ENCODE measurements at places on chromosomes 4 and X.

- DNase-seq = no peak
Measured at GRCh38 chrX:916230-916599, 285.6 kb downstream of the SHOX start.

DNA sequence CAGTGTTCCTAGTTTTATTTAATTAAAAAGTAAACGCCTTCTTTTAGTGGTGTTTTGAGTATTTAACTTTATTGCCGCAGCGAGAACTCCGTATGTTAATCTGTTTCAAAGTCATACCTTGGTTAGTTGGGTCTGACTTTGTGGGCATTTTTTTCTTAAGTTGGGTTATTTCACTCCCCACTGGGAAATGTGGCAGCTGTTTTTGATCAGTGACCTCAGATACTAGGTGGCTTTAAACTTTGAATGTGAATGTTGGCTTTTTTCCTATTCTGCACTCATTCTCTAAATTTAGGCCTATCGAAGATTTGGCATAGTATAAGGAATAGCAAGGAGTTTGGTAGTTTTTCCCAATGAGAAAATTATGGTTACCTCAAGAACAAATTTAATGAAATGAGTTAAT is 85.9 kb downstream of the FIP1L1 start:
- no peak for DNase-seq

- DNase-seq = no peak
Measured at GRCh38 chrX:136272325-136272724, 21.1 kb upstream of the MAP7D3 start.

DNA sequence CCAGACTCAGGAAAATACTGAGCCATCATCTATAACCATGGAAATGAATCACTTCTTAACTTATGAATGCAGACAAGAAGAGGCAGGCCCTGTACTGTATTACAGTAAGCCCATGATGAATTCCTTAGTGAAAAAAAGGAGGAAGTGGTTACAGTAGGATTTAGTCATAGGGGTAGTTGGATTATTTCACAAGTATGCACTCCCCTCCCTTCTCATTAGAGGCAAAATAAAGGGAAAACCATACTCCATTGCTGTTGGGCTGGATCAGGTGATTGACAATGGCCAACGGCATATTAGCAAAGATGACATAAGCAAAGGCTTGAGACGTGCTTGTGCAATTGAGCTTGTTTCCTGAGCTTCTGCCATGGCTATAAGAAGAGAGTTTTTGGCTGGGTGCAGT is 181.1 kb upstream of the PRPS2 start:
- DNase-seq = no peak

GRCh38 chr4:185242749-185243533 is 33.5 kb downstream of the SNX25 start:
- DNase-seq = no peak

GRCh38 chrX:13015536-13016236 is 28.7 kb downstream of the FAM9C start:
- no peak for DNase-seq

DNA sequence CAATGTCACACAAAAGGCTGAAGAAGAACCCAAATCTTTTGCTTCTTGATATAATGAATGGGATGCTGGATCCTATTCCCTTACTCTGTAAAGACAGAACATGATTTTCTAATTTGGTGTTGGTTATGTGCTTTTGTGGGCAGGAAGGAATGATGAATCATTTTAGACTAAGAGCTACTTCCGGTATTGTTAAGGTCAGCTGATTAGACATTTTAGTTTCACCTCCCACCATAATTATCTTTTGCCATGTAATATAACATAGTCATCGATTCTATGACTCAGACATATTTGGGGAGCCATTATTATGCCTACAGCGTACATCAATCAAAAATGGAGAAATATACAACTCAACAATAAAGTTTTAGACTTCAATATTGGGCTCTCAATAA is 265.3 kb downstream of the ZNF674 start:
- DNase-seq = no peak

DNA sequence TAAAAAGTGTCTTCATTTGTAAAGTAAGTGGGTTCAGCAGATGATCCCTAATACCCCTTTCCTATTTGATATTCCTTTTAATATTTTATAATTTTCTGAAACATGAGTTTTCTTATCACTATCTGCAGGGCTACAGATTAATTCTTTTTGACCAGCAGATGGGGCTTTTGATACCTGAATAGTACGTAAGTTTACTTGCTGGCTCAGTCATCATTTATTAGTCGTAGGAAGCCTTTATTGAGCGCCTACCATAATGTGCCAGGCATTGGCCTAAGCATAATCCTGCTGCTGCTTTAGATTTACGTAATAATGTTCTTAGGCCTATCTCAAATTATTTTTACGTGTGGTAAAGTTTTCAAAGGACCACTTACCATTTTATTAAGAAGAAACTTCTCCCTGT is 33.1 kb downstream of the OSTC start:
- DNase-seq = no peak

DNA sequence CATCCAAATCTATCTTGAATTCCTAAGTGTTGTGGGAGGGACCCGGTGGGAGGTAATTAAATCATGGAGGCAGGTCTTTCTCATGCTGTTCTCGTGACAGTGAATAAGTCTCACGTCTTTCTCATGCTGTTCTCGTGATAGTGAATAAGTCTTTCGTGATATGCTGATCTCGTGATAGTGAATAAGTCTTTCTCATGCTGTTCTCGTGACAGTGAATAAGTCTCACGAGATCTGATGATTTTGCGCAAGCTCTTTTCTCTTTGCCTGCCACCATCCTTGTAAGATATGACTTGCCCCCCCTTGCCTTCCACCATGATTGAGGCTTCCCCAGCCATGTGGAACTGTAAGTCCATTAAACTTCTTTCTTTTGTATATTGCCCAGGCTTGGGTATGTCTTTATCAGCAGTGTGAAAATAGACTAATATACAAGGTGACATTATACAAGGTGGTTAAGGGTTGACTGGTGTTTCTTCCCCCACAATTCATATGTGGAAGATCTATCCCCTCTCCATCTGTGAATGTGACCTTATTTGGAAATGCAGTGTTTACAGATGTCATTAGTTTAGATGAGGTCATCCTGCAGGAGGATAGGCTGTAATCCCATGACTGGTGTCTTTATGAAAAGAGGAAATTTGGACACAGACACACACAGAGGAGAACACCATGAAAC is 27.6 kb downstream of the ARSD start:
- DNase-seq = no peak

- DNase-seq = no peak
Measured at GRCh38 chr4:69765751-69766150, 5.3 kb upstream of the SULT1B1 start.

DNA sequence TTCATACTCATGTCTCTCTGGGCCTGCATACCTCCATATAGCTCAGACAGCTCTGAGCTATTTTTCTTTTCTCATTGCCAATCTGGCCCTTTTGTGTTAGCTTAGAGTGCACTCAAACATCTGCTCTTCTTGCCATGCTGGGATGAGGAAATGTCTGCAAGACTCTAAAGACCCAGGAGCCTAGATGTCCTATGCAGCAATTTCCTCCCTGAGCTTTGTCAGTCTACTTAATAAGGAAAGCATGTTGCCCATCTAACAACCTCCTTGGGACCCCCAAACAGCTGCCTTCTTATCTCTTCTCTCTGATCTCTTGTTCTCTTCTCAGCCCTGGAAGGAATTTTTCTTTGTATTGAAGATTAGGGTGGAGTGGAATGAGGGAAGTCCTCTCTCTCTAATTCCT is 69.2 kb downstream of the UCHL1 start:
- DNase-seq = no peak

- DNase-seq = no peak
Measured at GRCh38 chrX:42943051-42943974, 165.3 kb upstream of the PPP1R2C start.

DNA sequence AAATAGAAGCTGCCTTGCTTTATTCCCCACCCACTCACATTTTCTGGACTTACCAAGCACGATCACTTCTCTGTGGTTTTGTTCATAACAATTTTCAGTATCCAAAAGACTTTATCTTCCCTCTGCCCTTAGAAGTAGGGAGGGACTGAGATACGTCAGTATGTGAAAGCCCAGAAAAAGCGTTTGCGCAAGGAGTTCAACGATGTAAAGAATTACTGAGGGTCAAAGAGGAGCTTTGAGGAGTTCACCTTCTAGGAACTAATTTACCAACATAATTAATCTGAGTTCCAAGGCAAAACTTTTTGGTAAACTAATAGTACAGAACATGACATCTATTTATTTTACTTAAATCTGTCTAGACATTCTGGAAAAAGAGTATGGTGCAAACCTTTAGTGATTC is 84.6 kb downstream of the MBNL3 start:
- no peak for DNase-seq

- DNase-seq = no peak
Measured at GRCh38 chrX:13487731-13488505, 81.5 kb upstream of the EGFL6 start.

DNA sequence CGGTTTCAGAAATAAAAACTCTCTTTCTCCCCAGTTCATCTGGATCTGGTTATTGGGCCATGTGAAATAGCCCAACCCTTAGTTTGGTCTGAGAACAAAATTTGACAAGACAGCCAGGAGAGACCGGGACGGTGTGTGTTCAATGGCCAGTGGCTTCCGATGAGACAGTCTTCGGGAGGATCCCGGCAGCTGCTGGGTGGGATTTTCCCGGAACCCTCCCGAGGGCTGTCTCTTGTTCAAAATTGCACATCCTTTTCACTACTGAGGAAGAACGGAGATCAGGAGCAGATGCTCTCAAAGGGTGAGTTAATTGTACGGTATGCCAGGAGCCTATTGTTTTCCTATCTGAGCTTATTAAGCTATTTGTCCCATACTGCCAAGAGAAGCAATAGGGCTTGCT is 166.5 kb downstream of the PRR32 start:
- no peak for DNase-seq

GRCh38 chr4:146346276-146346675 is 131.9 kb downstream of the REELD1 start:
- no peak for DNase-seq

- DNase-seq = no peak
Measured at GRCh38 chr4:26105815-26106699, 192.0 kb downstream of the SMIM20 start.

DNA sequence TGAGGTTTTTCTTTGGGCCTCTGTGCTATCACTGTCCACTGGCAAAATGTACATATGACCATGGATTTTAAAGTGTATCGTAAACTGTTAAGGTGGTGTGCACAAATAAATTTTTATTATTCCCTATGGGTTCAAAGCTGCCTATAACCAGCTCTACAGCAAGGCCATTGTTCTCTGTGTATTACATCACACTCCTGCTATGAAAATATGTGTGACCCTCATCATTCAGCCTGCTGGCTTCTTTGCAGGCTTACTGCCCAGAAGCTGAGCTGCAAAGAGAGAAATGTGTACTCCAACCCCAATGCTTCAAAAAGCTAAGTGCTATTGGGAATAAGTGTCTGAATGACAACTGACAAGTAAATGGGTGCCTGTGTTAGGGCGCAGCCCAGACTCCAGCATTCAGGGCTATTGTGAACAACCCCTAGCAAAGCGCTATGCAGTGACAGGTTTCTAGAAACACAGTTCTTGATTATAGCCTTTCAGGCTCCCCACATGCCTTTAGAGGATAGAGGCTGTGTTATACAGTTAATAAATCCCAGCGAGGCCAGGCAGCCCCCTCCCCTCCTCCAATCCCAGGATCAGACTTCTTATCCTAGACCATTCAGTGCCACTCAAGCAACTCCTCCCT is 220.4 kb upstream of the RADX start:
- no peak for DNase-seq

- no peak for DNase-seq
Measured at GRCh38 chr4:8594097-8595038, 1.8 kb downstream of the CPZ start.

GRCh38 chr4:66852843-66853242 is 692.5 kb downstream of the CENPC start:
- no peak for DNase-seq

DNA sequence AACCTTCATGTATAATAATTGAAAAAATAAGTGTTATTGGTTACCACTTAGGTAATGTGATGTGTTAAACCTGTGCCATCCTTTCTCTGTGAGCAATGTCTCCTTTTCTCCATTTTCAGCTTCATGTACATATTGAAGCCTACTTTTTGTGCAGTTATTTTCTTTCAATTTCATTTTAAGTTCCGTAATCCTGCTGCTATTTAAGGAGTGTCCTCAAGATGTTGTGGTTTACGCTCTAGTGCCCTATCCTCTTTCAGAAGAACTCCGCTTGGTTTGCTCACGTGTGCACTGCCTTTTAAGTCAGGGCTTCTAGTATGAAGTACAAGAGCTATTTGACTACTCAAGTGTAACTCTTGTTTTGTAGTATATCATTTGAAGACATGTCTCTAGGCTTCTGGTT is 2253.2 kb upstream of the TENM3 start:
- DNase-seq = no peak

GRCh38 chrX:47637546-47638195 is 7.9 kb upstream of the CFP start:
- DNase-seq = no peak

DNA sequence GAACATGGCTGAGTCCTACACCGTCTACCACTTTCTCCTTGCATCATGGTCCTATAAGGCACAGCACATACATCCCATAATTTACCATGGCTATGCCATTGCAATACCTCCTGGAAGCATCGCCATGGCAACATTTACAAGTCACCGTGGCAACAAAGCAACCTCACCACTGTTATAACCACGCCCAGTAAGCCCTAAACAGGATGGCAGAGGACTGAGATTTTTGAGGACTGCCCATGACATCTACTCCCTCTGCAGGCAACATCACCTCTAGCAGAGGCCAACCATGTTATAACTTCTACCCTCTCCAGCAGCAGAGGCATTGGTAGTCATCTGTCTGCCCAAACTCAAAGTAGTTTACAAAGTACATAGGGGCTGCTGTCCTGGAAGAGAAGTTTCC is 29.7 kb downstream of the BCOR start:
- no peak for DNase-seq

Measured in stimulated activated CD8-positive, alpha-beta memory T cell treated with anti-CD3 and anti-CD28 coated beads, Interleukin-15, amount 100 ng/mL, for 24 hours (primary cell).